CD4-positive, CD25-positive, alpha-beta regulatory T cell (primary cell): ENCODE measurements at places on chromosomes 1 and 21. TPM values are rescaled to one million over a fixed set of nuclear protein-coding genes. Genes with fewer than 3 reads are reported as not detected.

DNA sequence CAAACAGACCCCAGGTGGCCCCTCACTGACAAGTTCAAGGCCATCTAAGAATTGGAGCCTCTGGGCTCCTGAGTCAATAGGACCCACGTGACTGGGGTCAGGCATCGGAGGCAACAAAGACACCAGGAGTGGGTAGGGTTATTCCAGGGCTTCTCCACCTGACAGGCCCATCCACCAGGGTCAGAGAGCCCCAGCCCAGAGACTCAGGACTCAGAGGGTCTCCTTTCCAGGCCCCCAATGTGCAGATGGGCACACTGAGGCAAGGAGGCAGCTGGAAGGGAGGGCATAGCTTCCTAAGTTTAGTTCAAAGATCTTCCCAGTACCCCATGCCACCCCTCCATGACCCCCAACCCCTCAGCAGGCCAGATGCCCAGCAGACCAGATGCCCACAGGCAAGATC is 388.6 kb downstream of the MATN1 start:
- no peak for DNase-seq

DNA sequence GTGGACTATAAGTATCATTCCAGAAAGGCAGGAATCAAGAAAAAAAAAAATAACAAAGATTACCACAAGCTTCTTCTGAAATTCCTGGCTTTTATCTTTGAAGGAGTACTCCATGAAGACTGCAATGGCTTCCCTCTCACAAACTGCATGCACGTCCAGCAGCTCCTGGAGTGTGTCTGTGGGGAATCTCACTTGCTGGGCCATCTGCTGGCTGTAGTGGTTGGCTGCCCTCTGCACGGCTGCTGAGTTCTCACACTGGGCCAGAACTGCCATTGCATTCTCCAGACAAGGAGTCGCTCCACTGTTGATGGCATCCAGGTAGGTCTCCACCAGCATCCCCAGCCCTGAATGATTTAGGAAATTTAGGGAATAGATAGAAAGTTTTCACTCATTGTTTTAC is 23.3 kb upstream of the GBP2 start:
- DNase-seq: no peak

GRCh38 chr1:20485527-20486456 is at the start of gene CAMK2N1:
Gene CAMK2N1, minus strand, starts transcription at chr1:20486210. Its CDS starts 831 bp downstream, at chr1:20485379.
- peak; percentile 43 for DNase-seq

ACTL8 gene
- not detected for total RNA-seq

C8B gene
- total RNA-seq: 0.20 TPM

GRCh38 chr1:111814642-111815041 is 58.9 kb downstream of the DDX20 start:
- DNase-seq: no peak
